ENCODE measurements at places on chromosomes 6 and 20. TPM values are rescaled to one million over a fixed set of nuclear protein-coding genes. Genes with fewer than 3 reads are reported as not detected.

SRMS gene
- 0.44 TPM for total RNA-seq

RPN2 gene
- 140 TPM for total RNA-seq

CLVS2 gene
- total RNA-seq, result not detected

DEFB112 gene
- total RNA-seq, result not detected

DEFB132 gene
- not detected for total RNA-seq

MUC22 gene
- total RNA-seq, result 0.88 TPM

HLA-DRA gene
- total RNA-seq, result 38.7 TPM

MAFB gene
- total RNA-seq, result 55.9 TPM

DNA sequence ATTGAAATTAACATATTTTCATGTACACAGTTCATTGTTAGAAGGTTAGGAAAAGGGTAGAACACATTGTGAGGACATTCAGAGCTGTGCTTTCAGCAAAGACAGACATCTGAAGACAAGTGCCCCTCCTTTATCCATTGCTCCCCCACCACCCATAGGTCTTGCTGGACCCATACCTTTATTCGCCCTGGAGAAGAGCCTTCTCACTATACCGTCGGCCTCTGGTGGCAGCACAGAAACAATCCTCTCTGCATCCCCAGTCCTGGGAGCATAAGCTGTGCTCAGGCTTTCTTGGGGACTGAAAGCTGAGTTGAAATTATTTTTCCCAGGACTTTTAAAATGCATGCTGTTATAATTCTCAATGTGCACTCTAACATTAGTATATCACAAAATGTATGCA, 372.3 kb downstream of the EPHA7 start:
- ATAC-seq, result no peak

DNA sequence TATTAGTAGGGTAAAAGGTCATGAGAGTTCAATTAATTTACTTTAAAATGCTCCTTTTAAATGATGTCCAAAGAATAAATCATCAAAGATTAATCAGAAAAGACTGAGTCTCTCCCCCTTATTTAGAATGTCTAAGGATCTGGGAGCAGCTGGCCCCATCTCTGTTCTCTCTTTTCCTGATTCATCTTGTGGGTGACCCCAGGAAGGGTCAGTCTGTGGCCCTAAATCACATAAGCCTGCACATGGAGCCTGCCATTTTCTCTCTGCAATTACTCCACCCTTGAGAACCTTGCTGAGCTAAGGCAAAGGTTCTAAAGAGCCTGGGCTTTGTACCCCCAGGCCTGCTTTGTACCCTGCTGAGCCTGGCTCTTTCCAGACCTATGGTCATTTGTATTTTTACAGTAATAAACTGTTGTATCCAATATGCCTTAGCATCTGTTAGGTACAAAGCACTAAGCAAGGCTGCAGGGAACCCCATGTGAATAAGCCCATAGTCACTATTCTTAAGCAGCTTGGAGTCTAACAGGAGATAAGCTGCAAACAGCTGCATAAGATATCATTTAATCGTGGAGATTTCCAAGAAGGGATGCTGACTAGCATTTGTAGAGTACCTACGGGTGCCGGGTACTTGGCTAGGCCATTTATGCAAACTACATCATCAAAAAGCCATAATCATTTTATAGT, 431.0 kb upstream of the MARCKS start:
- no peak for ATAC-seq

GRCh38 chr20:59273739-59274357, 26.6 kb upstream of the EDN3 start:
- no peak for ATAC-seq

DNA sequence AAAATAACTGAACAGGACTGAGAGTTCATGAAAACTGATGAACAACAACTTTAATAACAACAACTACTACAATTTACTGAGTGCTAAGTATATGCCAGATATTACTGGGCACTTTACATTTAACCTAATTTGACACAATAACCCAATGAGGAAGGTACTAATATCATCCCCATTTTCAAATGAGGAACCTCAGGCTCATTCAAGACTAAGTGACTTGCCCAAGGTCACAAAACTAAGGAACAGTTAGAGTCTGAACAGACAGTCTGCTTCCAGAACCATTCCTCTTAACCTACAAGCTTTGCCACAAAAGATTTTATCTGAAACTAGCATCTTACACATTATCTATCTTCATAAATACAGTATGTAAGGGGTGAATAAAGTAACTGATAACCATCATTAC, 10.6 kb upstream of the NDRG3 start:
- ATAC-seq, result no peak

- no peak for ATAC-seq
Measured at GRCh38 chr20:32522776-32523612, 62.1 kb downstream of the NOL4L start.

DNA sequence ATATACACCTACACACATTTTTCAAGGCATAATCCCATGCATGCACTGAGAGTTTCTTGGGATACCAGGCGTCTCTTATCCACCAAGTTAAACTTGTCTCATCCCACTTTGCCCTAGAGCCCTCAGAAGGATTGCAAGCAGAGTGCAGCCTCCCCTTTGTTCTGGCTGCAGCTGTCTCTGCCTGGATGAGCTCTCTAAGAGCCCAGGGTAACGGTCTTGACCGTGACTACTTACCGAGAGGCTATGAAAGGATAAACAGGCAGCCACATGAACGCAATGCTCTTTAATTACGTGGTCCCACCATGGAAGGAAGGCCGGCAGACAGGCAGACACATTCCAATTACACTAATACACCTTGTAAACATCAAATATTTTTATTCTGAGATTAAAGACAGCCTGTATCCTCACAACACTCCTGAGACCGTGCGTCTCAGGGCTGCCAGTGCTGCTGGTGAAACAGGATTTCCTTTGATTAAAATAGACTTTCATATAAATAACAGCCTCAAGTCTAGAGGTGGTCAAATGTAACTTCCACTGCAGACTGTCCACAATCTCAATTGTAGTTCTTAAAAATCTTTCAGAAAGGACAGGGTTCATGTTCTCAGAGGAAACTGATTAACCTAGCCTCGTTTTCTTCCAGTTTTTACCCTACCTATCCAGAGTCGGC, 210.0 kb upstream of the PRDM1 start:
- ATAC-seq, result no peak

- no peak for ATAC-seq
Measured at GRCh38 chr6:102493485-102493884, 1100.0 kb downstream of the GRIK2 start.

DNA sequence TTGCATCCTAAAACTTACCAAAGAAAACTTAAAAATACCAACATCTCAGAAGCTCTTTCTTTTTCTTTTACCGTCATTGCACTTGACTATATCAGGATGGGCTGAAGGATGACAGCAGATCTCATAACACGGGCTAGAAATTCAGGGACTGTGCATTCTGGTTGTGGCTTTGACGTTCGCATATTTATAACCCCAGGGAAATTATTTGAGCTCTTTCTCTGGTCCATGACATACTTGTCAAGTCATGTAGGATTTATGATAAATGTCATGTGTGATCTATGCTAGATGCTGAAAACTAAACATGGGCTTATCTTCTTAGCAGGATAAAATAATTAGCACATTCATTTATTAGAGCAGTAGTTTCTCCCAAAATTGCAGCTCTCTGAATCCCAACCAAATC, 74.4 kb upstream of the SAMD5 start:
- no peak for ATAC-seq

DNA sequence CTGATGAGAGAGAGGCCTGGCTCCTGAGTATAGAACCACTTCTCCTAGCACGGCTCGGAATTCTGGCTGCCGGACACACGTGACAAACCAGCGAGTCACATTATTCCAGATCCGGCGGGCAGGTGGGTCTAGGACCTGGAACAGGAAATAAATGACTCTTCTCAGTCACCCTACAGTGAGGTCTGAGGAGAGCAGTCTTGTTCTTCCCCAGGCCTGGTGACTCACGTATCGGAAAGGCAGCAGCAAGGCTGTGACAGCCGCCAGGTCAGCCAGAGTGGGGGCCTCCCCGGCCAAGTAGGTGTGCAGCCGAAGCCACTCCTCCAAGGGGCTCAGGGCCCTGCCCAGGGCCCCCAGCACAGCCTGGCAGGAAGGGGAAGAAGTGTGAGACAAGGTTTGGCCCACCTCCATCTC, 2.8 kb downstream of the VARS1 start:
- peak; percentile 48 for ATAC-seq

DNA sequence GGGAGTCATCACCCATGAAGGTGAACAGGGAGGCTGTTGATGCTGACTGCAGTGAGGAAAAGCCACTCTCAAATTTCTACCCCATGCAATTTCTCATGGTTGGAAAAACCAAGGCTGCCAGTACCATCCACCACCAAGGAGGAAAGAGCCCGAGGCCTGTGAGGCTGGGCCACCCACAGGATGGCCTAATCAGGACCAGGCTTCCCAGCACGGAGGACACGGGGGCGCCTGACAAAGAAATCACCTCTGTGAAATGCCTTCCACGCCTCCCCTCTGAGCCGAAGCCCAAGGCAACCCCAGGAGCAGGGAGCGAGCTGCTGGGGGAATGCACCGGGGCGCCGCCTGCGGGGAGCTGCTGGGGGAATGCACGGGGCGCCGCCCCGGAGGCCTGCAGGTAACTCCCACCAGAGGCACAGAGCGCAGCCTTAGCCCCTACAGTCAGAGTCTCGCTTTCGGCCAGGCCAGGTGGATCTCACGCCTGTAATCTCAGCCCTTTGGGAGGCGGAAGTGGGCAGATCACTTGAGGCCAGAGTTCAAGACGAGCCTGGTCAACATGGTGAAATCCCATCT, 26.9 kb downstream of the FOXF2 start:
- no peak for ATAC-seq

DNA sequence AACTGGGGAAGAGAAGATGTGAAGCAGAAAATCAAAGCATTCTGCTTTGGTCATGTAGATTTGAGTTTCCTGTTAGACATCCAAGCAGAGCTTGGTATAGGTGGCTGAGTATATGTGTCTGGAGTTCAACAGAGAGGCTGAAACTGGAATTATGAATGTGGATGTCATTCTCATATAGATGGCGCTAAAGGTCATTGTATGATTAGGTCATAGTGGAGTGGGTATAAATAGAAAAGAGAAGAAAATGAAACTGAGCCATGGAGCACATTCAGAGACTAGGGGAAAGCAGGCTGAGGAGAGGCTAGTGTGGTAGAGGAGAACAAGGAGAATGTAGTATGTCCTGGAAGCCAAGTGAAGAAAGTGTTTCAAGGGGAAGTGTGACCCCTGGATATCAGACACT, 295.6 kb upstream of the PLN start:
- no peak for ATAC-seq

- no peak for ATAC-seq
Measured at GRCh38 chr6:105507811-105508210, 104.9 kb upstream of the PREP start.

Measured in esophagus mucosa (tissue), 1 donor.